ENCODE measurements at places on chromosomes 2 and 18.

DNA sequence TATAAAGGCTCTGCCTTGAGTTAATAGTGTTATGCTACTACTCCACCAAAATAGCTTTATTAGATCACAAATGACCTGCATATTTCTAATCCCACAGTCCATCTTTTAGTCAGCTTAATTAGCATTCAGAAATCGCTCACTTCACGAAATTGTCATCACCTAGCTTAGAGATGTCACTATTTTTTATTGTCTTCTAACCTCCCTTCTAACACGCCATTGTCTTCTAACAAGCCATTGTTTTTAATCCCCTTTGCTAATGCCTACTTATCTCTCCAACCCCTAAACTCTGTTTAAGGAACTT is 97.1 kb downstream of the EPB41L5 start:
- peak; percentile 86 for DNase-seq

GRCh38 chr18:48571639-48572384 is 33.0 kb downstream of the CTIF start:
- no peak for DNase-seq

GRCh38 chr2:113083296-113083695 is 15.5 kb downstream of the IL1F10 start:
- no peak for DNase-seq

DNA sequence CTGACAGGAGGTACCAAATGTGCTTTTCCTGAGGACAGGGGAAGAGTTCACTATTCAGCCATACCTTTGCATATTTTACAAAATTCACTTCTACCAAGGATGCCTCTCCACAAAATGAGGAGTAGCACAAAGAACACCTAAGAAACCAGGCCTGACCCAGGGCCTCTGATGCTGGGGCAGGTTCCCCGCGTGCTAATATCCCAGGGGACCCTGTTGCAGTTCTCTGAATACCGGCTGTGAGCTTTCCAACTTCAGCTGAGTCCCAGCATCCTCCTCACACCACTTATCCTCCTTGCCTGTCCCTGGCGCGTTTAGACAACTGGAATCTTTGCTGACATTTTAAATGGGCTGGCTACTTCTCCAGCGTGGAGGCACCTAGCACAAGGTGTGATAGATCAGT is 142.3 kb downstream of the BCL2 start:
- no peak for DNase-seq

DNA sequence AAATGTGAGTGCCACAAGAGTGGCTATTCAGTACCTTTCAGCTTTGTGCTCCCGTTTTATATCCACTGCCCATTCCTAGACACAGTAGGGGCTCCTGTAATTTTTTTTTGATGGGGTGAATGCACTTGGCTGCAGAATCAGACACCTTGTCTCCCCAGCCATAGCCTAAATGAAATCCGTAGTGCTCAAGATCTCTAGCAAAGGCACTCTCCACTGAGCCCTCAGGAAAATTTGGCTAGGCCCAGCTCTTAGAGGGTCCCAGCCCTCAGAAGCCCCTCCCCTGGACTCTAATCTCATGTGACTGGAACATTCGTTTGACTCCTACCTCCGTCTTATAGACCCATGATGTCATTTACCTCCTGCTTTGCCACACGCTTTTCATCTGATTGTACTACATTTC is 323.9 kb downstream of the SMAD2 start:
- DNase-seq: no peak

- no peak for DNase-seq
These were observed 5.8 kb downstream of the ARHGAP25 start for GRCh38 chr2:68740400-68740914.

DNA sequence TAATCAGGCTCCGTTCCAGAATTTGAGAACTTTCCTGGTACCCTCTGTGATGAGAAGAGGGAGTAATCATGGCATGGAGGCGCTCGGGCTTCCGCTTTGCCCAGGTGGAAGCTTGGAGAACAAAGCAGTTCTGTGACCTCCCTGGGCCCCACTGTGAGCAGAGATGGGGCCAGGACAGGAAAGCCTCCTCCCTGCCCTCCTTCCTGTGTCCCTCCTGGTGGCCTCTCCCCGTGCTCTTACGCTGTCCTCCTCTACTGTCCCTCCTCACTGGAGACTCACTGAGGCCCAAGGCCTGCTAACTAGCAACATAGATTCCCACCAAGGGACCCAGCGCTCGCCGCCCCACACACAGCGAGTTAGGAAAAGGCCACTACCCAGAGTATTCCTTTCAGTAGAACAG is 119.8 kb downstream of the MAPK4 start:
- DNase-seq: no peak

DNA sequence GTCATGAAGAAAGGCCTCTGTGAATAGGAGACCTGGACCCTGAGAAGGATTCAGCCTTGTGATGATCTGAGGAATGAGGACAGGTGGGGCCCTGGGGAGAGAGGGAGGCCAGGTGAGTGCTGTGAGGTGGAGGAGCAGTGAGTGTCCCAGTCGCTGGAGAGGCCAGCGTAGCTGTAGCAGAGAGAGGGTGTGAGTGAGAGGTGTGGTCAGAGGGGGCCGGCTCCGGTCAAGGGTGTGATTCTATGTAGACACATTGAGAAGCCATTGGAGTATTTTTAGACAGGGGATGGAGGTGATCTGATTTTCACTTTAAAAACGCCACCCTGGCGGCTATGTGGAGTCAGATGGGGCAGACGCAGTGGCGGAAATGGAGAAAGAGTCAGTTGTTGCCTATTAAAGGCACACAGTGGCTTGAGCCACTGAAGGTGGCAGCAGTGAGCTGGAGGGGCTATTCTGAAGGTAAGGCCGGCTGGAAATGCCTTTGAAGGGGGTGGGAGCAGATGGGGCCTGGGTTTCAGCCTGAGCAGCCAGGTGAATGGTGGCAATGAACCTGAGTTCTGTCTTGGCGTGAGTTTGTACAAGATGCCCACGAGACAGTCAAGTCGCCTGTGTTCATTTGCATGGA is 55.6 kb downstream of the GREB1 start:
- peak; percentile 61 for DNase-seq

DNA sequence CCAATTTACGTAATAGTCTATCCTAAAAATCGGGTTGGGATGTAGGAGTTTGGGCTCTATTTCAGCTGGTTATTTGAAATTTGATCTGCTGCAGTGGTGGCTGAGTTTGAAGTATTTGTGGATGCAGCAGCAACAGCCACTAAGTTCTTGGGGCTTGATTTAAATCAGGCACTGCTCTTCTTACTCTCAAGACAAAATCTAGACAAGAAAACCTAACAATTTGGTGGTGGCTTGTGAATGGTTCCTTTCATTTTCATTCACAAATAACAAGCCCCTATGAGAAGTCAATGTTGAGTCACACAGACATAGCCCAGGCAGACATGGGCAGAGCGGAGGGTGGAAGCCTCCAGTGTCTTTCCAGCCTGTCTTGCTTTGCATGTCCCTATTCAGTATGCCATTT is 199.3 kb downstream of the LTBP1 start:
- no peak for DNase-seq

- no peak for DNase-seq
These were observed 7.0 kb downstream of the INHBB start for GRCh38 chr2:120352696-120353590.

DNA sequence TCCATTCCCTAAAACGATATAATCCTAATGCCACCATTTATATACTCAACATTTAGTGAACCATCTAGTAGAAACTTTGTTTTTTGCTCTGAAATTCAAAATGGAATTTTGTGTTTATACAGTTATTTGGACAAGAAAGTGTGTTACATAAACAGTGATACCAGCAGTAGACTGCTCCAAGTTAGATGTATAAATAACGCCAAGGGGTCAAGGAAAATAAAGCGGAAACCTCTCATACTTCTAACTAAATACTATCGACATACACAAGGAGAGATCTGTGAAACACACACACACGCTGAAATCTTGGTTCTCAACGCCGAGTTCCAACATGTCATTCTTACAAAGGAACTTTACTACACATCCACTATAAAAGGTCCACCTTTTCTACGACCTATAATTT is 1.2 kb downstream of the TXNL1 start:
- peak; percentile 28 for DNase-seq

- no peak for DNase-seq
These were observed 93.3 kb downstream of the MAP4K4 start for GRCh38 chr2:101790857-101791256.

- peak; percentile 42 for DNase-seq
These were observed 182.4 kb downstream of the NEDD4L start for GRCh38 chr18:58226429-58226828.

GRCh38 chr2:138071720-138072719 is 107.7 kb downstream of the HNMT start:
- DNase-seq: peak; percentile 95

- no peak for DNase-seq
These were observed 45.1 kb upstream of the TUBA3E start for GRCh38 chr2:130243359-130243758.

DNA sequence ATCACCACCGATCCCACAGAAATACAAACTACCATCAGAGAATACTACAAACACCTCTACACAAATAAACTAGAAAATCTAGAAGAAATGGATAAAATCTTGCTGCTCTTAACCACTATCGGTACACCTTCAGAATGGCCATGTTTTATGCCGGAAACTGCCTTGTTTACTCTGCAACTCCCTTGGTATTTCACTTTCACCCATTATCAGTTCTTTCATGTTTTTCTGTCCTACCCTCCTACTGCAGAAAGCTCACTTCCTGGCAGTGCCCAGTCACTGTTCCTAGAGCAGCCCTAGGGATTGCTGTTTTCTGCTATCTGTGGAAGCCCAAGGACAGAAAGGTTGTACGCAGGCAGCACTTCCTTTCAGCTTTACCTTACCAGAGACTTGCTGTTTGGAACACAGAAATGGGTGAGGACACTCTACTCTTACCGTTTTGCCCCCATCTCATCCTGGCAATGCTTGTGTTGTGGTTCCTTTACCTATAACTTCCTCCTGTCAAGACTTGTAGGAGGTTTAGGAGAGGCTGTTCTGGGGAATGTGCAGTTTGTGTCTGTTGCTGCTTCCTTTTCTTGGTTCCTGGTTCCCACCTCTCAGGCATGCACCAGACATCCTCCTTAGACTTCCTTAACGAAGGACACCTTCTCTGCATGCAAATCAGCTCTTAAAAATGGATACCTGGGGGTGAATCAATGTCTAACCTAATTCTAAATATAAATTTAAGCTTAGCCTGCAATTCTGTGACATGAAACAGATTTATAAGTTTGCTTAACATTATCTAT is 394.4 kb downstream of the SPAG16 start:
- no peak for DNase-seq

DNA sequence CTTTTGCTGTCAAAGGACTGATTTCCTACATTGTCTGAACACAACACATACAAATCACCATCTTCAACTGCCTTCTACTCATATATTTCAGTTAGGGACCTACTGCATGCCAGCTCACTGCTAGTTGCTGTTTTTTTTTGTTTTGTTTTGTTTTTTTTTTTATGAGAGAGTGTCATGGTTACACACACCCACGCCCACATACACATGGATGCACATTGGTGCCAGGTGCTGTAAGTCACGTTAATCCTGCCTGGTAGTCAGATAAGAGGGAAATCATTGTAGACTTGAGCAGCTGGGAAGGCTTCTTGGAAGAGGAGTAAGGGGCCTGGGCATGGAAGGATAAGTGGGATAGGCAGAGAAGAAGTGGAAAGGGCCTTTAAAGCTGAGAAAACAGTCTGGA is 209.9 kb downstream of the TDRD15 start:
- peak; percentile 9 for DNase-seq

DNA sequence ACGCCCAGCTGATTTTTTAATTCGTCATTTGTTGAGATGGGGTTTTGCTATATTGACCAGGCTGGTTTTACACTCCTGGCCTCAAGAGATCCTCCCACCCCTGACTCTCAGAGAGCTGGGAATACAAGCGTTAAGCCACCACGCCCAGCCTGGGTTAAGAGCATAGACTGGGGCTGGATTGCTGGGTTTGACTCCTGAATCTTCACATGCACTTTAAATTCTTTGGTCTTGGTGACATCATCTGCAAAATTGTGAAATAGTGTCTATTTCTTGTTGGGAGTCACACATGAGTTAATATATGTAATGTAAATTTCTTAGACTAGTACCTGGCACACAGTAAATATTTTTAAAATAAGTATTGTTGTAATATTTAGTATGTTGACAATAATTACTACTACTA is 257.4 kb downstream of the DOK6 start:
- DNase-seq: no peak

GRCh38 chr2:239769554-239770245 is 255.4 kb downstream of the NDUFA10 start:
- no peak for DNase-seq

DNA sequence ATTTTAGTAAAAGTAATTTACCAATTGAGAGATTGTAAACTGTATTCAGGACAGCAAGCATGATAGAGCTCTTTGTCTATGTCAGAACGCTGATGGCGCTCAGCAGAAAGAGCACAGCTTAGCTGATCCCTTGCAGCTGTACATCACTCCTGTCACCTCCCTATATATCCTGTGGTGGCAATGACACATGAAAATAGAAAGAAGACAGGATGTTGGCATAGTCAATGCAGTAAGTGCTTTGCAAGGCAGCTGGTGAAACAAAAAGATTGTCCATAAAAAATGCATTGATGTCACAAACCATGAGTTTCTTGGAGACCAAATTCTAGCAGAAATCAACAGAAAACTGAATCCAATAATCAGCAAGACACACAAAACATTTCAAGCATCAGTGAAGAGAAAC is 221.5 kb downstream of the RIT2 start:
- peak; percentile 52 for DNase-seq

DNA sequence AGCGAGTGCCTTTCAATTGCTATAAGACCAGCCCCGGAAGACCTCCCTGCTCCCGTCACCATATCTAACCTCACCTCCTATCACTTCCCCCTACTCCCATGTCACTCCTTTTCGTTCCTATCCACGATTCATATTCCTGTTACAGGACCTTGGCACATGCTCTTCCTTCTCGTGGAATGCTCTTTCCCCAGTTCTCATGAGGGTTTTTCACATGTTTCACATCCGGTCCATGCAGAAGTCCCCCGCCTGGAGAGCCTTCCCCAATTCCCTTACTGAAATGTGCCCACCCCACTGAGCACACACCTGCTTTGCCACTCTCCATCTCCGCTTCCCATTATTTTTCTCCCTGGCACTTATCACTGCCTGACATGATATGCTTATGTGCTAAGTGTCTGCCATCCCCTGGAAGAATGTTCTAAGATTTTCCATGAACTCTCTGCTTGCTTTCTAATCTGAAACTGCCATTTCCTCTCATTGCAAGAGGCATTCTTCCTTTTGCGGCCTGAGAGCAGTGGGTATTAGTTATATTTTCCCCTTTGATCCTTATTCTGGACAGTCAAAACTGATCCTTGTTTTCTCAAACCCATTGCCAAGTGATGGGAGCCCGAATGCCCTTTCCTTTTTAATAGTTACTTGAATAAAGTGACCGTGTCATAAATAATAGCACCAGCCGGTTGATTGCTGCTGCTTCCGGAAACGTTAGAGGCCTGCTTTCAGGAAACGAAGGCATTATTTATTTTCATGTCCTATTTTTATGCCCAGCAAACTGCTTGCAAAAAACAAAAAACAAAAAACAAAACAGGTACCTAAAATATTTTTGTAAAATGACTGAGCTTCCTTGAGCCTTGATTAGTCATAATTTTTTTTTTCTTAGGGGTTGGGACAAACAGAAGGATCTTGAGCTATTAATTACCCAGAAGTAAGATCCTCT is 127.9 kb downstream of the ZNF532 start:
- no peak for DNase-seq

- DNase-seq: no peak
These were observed 148.8 kb downstream of the HRH4 start for GRCh38 chr18:24609254-24609653.
